ENCODE measurements at places on chromosomes 5 and 9. TPM values are rescaled to one million over a fixed set of nuclear protein-coding genes. Genes with fewer than 3 reads are reported as not detected.

Gene COL15A1
- total RNA-seq = 0.39 TPM

Gene PROB1
- total RNA-seq = 0.19 TPM

Gene TNFSF8
- not detected for total RNA-seq

Gene PCDHA4
- total RNA-seq = 1.7 TPM

Gene PRDM9
- not detected for total RNA-seq

Gene MARVELD2
- 2.6 TPM for total RNA-seq

Gene ERAP2
- 1.3 TPM for total RNA-seq

Gene PCDHGA11
- total RNA-seq = 0.06 TPM

Gene LRRC19
- total RNA-seq = not detected

Gene IL9
- total RNA-seq = not detected

Gene TEX48
- not detected for total RNA-seq

Gene ACOT12
- not detected for total RNA-seq

Gene CNTFR
- total RNA-seq = 0.14 TPM

Gene SDHA
- total RNA-seq = 119 TPM

Gene FSD1L
- total RNA-seq = 4.4 TPM

Gene PTGS1
- 1.3 TPM for total RNA-seq

Gene ORM2
- total RNA-seq = not detected

Gene ZNF189
- total RNA-seq = 8.4 TPM

Gene TRPM6
- 1.4 TPM for total RNA-seq

Gene FAT2
- total RNA-seq = not detected

Gene SOX30
- 0.06 TPM for total RNA-seq

Gene OLFML2A
- total RNA-seq = 21.6 TPM

Gene LECT2
- not detected for total RNA-seq

Gene SAXO1
- total RNA-seq = not detected

Gene SPATA31D1
- not detected for total RNA-seq

Gene AQP7
- total RNA-seq = 0.35 TPM

Gene ZNF658
- total RNA-seq = 1.7 TPM

Gene ARHGEF39
- total RNA-seq = 17.0 TPM

Gene HK3
- not detected for total RNA-seq

Gene SLC9A3
- 2.9 TPM for total RNA-seq

Gene ARHGEF28
- total RNA-seq = 15.0 TPM

Gene TSSK1B
- not detected for total RNA-seq

Gene FAXDC2
- 0.16 TPM for total RNA-seq

Gene OLFM1
- 9.6 TPM for total RNA-seq

Gene ANKDD1B
- total RNA-seq = not detected

Gene PLCXD3
- total RNA-seq = 0.33 TPM

Gene GBGT1
- 2.7 TPM for total RNA-seq

Gene OGN
- total RNA-seq = not detected

Gene SLC34A3
- 0.07 TPM for total RNA-seq

Gene NELFB
- 41.2 TPM for total RNA-seq

Gene SPATA31D4
- not detected for total RNA-seq

Gene SETD9
- 5.6 TPM for total RNA-seq

Gene SELENOP
- total RNA-seq = not detected

Gene DCAF12
- total RNA-seq = 41.0 TPM

Gene AFAP1L1
- total RNA-seq = 5.1 TPM

Gene SPAG8
- total RNA-seq = 0.41 TPM

Gene IPPK
- 12.3 TPM for total RNA-seq

Gene GPR21
- total RNA-seq = not detected

Gene CNTNAP3B
- 15.9 TPM for total RNA-seq

Gene OR5C1
- total RNA-seq = not detected

Gene RASGRF2
- total RNA-seq = 2.1 TPM

Data from A549 treated with RU486 at 1 μM for 4 hours (cell line).